T-helper 17 cell (primary cell): ENCODE measurements at places on chromosomes 7 and 10.
A peak's percentile ranks its signal among the peaks of the same experiment; 100 is the strongest.

GRCh38 chr7:94289071-94289470 lies 105.6 kb upstream of the COL1A2 start:
- DNase-seq = no peak

DNA sequence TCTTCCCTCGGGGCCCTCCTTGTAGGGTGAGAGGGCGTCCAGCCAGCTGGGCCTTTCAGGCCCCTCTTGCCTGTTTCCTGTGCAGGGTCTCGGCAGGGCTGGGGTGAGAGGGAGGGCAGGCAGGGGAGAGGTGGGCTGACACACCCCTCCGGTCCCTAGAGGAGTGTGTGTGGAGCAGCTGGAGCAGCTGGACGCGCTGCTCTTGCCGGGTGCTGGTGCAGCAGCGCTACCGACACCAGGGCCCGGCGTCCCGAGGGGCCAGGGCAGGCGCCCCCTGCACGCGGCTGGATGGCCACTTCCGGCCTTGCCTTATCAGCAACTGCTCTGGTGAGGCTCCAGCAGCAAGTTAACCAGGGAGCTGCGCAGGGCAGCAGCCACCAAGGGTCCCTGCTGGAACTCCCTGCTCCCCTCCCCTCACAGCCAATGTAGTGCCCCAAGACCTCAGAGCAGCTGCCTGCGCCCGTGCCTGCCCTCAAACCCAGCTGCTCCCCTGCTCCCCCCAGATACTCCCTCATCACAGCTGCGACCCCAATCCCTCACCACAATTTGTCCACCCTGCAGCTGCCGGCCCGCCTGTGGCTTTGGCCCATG lies 15.7 kb upstream of the ZNF862 start:
- DNase-seq = no peak

DNA sequence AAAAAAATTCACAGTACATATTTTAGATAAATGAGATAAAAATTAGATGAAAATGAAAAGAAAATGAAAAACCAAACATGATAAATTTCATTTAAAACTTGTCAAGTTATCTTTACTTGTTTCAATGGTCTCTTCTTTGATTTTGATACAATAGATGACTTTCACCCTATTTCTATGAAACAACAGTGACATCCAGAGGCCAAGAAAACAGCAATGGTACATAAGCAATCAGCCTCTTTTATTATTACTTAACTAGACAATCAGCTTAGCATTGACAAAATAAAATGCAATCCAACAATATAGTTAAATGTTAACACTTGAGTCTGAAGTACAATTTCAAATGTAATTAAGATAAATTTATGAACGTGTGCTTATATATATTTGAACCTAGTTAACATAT lies 74.8 kb upstream of the GPR37 start:
- no peak for DNase-seq

DNA sequence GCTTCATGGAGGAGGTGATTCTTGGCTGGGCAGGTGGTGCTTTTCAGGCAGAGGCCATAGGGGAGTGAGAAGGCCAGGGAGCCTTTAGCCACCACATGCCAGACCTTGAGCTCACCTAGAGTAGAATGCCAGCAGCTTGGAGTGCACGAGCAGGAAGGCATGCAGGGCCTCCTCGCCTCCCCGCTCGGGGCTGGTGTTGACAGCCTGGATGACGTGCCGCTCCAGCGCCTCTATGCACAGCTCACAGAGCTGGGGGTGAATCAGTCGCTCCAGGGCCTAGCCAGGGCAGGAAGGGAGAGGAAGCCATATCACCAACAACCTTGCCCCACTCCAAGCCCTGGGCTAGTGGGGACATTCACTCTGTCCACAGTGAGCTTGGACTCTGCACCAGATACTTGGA lies 15.7 kb downstream of the HPS1 start:
- DNase-seq = no peak

DNA sequence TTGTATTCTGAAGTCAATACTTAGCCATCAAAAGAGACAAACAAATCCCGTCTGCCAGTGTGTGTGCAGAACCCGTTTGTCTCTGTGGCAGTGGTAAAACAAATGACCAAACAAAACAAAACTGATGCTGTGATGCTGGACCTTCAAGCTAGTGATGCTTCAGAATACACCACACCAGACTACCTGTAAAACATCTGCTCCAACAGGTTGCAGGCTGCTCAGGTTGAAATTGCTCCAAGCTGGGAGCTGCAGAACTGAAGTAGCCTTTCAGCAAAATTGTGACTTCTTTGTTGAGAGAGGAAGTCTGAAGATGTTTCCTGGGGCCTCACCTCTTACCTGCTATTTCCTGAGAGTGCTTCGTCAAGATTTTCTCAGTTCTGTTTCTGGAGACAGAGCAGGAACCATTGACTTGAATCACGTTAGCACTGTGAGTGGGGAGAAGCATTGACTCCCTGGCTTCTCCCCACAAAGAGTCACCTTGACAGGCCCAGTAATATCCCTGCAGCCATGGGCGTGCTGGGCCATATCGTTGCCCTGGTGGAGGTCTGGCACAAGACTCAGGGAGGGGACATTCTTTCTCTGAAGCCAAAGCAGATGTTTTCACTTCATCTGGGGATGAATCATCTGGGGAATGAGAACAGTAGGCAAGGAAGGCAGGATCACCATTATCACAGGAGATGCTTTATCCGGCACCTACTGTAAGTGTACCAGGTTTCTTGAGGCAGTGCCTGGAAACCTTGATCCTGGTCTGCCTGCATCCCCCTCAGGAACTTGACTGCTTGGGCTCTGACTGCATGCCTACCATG lies 80.2 kb downstream of the RBM20 start:
- no peak for DNase-seq

- DNase-seq = no peak
Observed at GRCh38 chr7:2646680-2647571, 15.1 kb downstream of the TTYH3 start.

DNA sequence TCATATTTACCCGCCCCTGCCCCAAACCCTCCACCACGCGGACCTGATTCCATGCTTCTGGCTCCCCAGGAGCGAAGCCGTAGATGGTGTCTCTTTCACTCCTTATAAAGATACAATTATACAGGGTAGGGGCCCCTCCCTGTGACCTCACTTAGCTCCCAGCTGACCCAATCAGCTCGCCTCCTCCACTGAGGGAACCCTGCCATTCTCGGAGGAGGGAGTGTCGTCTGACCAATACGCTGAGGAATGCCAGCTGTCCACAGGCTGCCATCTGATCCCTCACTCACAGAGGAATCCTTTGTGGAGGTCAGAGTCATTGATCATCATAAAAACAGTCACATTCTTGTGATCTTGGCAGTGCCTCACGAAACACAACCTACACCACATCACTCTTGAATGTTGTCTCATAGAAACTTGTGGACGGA lies 67.5 kb upstream of the INSIG1 start:
- no peak for DNase-seq

- no peak for DNase-seq
Observed at GRCh38 chr7:101066141-101066832, 19.0 kb upstream of the TRIM56 start.

DNA sequence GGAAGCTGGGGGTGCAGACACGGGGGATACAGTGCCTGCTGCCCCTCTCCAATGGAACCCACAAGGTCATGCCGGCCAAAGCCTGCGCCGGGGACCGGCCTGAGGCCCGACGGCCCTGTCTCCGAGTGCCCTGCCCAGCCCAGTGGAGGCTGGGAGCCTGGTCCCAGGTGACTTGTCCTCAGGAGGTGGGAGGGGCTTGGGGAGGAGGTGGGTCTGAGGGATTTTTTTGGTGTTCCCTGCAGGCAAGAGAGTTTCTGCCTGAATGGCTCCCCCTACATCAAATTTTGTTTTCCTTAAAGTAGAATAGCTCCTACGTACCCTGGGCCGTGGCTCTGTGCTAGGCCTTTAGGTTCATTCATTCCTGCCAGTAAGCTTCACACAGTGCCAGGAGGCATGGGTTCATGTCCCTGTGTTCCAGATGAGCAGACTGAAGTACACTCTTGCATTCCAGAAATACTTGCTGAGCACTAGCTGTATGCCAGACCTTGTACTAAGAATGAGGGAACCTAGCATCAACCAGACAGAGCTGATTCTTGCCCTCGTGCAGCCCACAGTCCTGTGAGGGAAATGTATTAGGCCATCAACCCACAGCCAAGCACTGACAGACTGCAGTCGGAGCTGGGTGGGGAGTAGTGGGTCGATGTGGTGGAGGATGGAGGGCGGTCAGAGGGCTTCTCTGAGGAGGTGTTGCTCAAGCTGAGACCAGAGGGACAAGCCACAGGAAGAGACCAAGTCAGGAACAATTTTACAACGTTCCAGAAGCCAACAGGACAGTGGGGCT lies 31.1 kb downstream of the TBATA start:
- no peak for DNase-seq

DNA sequence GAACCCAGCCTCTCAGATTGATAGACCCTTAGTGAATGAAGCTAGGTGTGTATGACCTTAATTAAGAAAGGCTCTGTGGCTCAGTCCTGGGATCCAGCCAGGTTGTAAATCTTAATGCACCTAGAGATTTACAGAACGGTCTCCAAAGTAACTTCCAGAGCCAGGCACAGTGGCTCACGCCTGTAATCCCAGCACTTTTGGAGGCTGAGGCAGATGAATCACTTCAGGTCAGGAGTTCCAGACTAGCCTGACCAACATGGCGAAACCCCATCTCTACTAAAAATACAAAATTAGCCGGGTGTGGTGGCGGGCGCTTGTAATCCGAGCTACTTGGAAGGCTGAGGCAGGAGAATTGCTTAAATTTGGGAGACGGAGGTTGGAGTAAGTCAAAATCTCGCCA lies 24.3 kb downstream of the CALHM2 start:
- no peak for DNase-seq

DNA sequence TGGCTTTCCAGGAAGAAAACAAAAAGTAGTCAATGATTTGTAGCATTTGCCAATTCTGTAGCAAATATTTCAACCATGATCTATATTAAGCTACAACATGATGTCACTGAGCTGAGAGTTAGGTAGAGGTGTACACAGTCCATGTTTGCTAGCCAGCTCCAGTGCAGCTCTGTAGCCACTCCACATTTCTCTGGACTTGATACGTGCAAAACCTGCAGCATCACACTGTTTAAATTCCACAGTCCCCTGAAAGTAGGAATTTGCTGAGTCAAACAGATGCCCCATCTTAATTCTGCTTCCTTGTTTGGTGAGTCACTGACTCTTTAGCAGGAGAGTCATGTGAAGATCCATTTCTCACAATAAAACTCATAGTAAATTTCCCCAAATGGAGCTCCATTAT lies 89.8 kb upstream of the LRRTM3 start:
- no peak for DNase-seq

DNA sequence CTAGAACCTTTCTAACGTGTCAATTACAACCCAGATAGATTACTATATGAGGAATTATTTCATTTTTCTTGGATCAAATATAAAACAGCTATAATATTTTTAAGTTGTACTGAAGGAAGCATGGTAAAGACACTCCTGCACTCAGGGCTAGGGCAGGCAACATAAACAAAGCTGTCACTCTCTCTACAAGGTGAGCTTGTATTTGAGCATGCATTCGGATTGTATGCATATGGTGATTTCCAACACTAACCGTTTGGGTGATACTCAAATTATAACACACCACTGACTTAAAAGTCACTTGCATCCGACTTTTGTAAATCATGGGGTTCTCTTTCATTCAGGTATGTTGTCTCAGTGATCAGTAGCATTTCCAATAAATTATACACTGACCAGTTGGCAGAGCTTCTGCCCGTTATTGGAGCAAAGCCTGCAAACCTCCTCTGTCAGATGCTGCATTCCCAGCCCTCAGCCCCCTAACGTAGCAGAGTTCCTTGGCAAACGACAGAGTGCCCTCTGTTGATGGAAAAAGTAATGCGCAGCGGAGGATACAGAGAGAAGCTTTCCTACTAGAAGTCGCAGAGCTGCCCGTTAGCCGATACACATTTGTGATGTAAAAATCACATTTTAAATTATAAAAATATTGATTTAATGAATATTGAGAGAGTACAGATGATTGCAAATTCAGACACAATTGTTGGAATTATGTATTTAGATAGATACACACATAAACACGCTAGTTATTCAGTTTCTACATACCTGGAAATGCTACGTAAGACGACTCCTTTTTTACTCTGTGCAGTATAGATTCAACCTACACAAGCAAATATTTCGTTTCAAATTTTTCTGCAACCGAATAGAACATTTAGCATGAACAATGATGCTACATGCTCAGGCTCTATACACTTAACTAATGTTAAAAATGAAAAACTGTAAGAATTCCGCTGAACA lies 173.9 kb upstream of the SP4 start:
- DNase-seq = peak; percentile 6

DNA sequence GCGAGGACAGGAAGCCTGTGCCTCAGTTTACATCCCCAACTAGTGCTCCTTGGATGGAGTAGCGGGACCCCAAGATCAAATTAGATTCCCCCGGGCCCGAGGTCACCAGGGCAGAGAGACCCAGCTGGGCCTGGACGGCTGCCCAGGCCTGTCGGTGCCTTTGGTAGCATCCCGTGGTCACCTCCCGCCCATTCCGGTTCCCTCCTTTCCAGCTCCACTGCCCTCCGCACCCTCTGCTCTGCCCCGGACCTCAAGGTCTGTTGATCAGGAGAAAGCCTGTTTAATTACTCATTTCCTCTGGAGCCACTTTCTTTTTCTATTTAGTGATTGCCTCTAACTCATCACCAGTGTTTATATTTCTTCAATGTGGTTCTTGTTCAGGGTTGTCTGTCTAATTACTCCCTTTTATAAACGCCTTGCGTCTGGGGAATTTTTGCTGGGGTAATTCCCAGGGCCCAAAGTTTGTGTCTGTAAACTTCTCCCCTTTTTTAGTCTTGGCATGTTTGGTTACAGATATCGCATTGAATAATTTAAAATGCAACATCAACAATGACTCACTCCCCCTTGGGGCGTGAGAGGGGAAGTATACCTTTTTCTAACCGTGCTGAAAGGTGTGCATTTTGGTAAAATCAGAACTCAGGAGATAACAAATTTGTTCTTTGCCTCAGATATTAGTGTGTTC lies 1.9 kb downstream of the FOXK1 start:
- DNase-seq = peak; percentile 18

GRCh38 chr10:119786117-119786769 lies 60.4 kb downstream of the INPP5F start:
- no peak for DNase-seq

DNA sequence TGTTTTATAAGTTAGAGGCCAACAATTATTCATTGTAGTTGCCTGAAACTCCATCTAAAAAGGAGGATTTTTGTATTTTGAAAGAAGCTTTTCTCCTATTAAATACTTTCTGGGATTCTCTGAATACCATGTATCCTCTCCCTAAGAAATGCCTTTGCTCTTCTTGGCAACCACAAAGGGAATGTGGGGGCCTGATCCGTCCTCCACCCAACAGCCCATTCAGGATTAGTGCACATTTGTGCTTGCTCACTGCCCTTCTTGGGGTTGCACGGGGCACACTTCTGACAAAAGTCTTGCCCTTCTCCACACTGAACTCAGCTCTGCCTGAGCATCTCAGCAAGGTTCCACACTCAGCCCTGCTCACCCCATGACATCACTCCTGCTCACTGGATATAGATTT lies 194.2 kb downstream of the SLC25A13 start:
- no peak for DNase-seq

- no peak for DNase-seq
Observed at GRCh38 chr7:25860275-25861163, 291.5 kb upstream of the NFE2L3 start.

GRCh38 chr7:2920956-2921652 lies 77.0 kb upstream of the GNA12 start:
- DNase-seq = no peak

GRCh38 chr7:142581341-142581740 lies 167.9 kb upstream of the PRSS1 start:
- no peak for DNase-seq

- no peak for DNase-seq
Observed at GRCh38 chr10:10311966-10312365, 705.7 kb upstream of the CELF2 start.
